MCF 10A (cell line): ENCODE measurements at places on chromosomes 3 and 15. TPM values are rescaled to one million over a fixed set of nuclear protein-coding genes. Genes with fewer than 3 reads are reported as not detected.

Gene TGM4
- 1.1 and 2.5 TPM in 2 replicates for total RNA-seq

Gene SLC28A2
- not detected in 2 replicates for total RNA-seq

DNA sequence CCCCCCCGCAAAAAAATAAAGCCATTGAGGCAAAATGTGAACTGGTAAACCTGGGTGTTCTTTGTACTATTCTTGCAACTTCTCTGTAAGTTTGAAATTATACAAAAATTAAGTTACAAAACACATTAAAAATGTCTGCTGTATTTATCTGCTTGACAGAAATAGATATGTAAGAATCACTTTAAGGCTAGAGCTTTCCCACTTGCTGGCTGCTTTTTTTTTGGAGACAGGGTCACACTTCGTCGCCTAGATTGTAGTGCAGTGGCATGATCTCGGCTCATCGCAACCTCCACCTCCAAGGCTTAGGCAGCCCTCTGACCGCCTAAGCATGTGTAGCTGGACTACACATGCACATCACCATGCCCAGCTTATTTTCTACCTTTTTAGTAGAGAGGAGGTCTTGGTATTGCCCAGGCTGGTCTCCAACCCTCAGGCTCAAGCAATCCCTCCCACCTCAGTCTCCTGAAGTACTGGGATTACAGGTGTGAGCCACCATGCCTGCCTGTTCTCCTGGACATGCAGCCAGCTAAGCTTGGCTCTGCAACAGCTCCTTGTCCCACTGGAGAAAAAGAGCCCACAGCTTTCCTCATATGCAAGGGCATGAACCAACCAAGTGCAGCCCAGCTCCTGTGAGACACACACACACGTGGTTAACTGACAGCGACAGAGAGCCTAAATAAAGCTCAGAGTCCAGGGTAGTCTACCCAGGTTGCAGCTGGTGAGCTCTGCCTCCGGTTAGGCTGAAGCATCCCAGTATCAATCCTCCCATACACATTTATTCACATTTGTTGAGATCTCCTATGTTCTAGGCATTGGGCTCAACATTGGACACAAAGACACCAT lies 4.5 kb downstream of the RPS17 start:
- DNase-seq, result no peak

GRCh38 chr3:139774560-139775302 lies 97.0 kb upstream of the NMNAT3 start:
- peak; percentile 5 for DNase-seq

- no peak for DNase-seq
These were observed 28.5 kb downstream of the COMMD2 start for GRCh38 chr3:149723781-149724180.
